H1 (cell line): ENCODE measurements at places on chromosomes 3 and 15. TPM values are rescaled to one million over a fixed set of nuclear protein-coding genes. Genes with fewer than 3 reads are reported as not detected.
A peak's percentile ranks its signal among the peaks of the same experiment; 100 is the strongest.

- no peaks in the 10 kb centered on the region for H3K4me1 ChIP-seq
- no peak overlapping the region for H3K4me3 ChIP-seq
- H3K27me3 ChIP-seq = no peaks in the 10 kb centered on the region
- H3K27ac ChIP-seq = no peak overlapping the region
- H3K36me3 ChIP-seq = no peaks in the 10 kb centered on the region; the same call in 1 of the 2 replicates
- DNase-seq = no peak
Measured at GRCh38 chr3:122392868-122393844, 9.2 kb downstream of the FAM162A start.

DNA sequence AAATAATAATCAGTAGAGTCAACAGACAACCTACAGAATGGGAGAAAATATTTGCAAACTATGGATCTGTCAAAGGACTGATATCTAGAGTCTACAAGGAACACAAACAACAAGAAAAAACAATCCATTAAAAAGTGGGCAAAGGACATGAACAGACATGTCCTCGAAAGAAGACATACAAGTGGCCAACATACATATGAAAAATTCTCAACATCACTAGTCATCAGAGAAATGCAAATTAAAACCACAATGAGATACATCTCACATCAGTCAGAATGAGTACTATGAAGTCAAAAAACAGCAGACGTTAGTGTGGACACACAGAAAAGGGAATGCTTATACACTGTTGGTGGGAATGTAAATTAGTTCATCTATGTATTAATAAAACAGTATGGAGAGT, 33.7 kb downstream of the SLC2A2 start:
- no peak overlapping the region for H3K27ac ChIP-seq
- H3K27me3 ChIP-seq = no peaks in the 10 kb centered on the region
- no peak overlapping the region for H3K4me3 ChIP-seq
- H3K4me1 ChIP-seq = no peaks in the 10 kb centered on the region

The SYNPR gene
- total RNA-seq = 0.54 and 0.99 TPM in 2 replicates

The C3orf52 gene
- 13.1 and 13.2 TPM in 2 replicates for total RNA-seq

GRCh38 chr3:177190756-177191681, 6.3 kb downstream of the TBL1XR1 start:
- no peaks in the 10 kb centered on the region for H3K27me3 ChIP-seq
- peaks cover 11% of the 10 kb centered on the region for H3K4me1 ChIP-seq
- H3K36me3 ChIP-seq = peaks cover 3% of the 10 kb centered on the region; the same call in 1 of the 2 replicates
- no peak overlapping the region for H3K27ac ChIP-seq
- no peak overlapping the region for H3K4me3 ChIP-seq

GRCh38 chr3:112561484-112561733, 353 bp downstream of the ATG3 start:
- H3K4me3 ChIP-seq = peak overlapping the region; percentile 97
- no peaks in the 10 kb centered on the region for H3K27me3 ChIP-seq
- H3K27ac ChIP-seq = peak overlapping the region; percentile 87; the same call in 1 of the 2 replicates
- DNase-seq = no peak
- H3K4me1 ChIP-seq = no peaks in the 10 kb centered on the region

DNA sequence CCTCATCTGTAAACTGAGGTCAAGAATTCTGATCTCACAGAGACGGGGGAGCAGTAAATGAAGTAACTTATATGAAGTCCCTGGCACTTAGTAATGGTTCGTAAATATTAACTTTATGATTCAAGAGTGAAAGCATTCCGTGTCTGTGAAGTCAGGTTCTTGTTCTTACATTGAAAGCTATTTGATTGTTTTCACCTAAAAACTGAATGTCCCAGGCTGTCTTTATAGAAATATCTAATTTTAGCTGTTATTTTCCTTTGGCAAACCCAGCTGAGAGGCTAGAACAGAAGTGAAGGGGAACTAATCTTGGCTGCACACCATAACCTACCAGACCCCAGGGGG, 84.5 kb downstream of the CHSY1 start:
- H3K36me3 ChIP-seq = no peaks in the 10 kb centered on the region
- DNase-seq = no peak
- no peaks in the 10 kb centered on the region for H3K4me1 ChIP-seq
- no peak overlapping the region for H3K27ac ChIP-seq

The RHCG gene
- total RNA-seq = 0.46 TPM in 1 of 2 replicates, not detected in the other

- H3K27me3 ChIP-seq = no peaks in the 10 kb centered on the region
- DNase-seq = no peak
- H3K4me3 ChIP-seq = no peak overlapping the region
- H3K36me3 ChIP-seq = no peaks in the 10 kb centered on the region
- peaks cover 16% of the 10 kb centered on the region; the same call in 1 of the 2 replicates for H3K4me1 ChIP-seq
Measured at GRCh38 chr3:43537225-43537624, 84.6 kb downstream of the ANO10 start.

GRCh38 chr3:66297900-66298299, 77.1 kb downstream of the SLC25A26 start:
- no peak for DNase-seq
- no peaks in the 10 kb centered on the region for H3K27me3 ChIP-seq
- H3K36me3 ChIP-seq = no peaks in the 10 kb centered on the region
- no peak overlapping the region for H3K27ac ChIP-seq

DNA sequence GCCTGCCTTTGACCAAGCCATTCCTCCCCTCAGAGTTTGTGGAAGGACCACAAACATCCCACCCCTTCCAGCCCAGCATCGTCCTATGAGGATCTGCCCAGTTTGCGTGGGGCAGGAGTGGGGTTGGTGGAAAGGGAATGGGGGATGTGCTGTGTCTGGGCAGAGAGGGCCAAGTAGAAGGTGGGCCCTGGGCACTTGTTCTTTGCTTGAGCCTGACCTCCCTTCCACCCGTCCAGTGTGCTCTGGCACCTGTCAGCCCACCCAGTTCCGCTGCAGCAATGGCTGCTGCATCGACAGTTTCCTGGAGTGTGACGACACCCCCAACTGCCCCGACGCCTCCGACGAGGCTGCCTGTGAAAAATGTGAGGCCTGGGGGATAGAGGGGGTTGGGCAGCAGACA, 10.3 kb downstream of the SPINT1 start:
- no peak overlapping the region for H3K27ac ChIP-seq
- H3K4me3 ChIP-seq = no peak overlapping the region
- DNase-seq = no peak
- H3K27me3 ChIP-seq = no peaks in the 10 kb centered on the region
- peaks cover 52% of the 10 kb centered on the region for H3K36me3 ChIP-seq
- H3K4me1 ChIP-seq = no peaks in the 10 kb centered on the region

DNA sequence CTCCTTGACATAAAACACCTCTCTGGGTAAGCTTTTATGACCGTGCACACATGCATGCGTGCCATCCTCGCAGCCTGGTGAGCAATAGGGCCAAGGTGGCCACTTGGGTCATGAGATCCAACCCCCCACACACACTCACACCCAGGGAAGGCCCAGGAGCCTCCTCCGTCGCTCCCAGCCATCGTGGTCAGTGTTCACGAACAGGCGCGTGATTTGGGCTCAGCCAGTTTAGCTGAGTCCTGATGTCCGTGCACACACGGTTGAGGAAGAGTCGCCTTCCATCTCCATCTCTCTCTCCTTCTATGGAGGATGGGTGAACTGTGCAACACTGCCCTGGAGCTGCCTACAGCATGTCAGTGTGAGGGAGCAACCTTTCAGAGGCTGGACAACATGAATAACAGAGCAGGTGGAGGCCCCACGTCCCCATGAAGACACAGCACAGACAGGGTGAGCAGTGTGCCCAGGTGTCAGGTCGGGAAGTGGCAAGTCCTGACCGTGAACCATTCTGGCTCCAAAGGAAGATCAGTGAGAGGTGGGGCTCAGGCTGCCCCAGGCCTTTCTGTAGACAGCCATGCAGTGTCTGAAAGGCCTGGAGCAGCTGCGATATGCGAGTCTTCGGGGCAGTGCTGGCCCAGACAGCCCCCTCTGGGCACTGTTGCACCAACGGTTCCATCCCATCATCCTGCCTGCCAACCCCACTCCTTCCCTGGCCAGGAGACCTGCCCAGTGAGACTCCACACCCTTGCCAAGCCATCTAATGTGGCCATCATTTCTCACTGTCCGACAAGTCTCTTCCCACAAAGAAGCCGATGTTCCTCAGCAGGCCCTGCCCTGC, 253.4 kb downstream of the OCA2 start:
- no peak overlapping the region for H3K4me3 ChIP-seq
- H3K27ac ChIP-seq = no peak overlapping the region
- no peak for DNase-seq

DNA sequence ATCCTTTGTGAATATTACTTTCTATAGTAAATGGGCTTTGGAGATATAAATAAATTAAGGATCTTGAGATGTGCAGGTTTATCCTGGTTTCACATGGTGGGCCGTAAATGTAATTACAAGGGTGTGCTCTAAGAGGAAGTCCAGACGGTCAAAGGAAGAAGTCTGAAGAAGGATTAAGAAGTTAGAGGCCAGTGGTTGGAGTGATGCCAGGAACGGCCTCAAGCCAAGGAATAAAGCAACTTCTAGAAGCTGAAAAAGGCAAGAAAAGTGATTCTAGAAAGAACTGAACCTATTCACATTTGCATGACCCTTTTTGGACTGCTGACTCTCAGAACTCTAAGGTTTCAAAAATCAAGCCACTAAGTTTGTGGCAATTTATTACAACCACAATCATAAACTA, 981.3 kb upstream of the ALCAM start:
- no peak overlapping the region for H3K4me3 ChIP-seq
- H3K27me3 ChIP-seq = no peaks in the 10 kb centered on the region
- no peak for DNase-seq
- no peak overlapping the region for H3K27ac ChIP-seq
- H3K36me3 ChIP-seq = no peaks in the 10 kb centered on the region

The SEMA3G gene
- total RNA-seq = 1.5 TPM in 2 replicates

- H3K27me3 ChIP-seq = no peaks in the 10 kb centered on the region
- no peak overlapping the region for H3K4me3 ChIP-seq
- no peak for DNase-seq
- H3K27ac ChIP-seq = no peak overlapping the region
Measured at GRCh38 chr3:172065967-172066762, 26.8 kb downstream of the FNDC3B start.

The ZCWPW2 gene
- total RNA-seq = 0.33 and 0.39 TPM in 2 replicates

DNA sequence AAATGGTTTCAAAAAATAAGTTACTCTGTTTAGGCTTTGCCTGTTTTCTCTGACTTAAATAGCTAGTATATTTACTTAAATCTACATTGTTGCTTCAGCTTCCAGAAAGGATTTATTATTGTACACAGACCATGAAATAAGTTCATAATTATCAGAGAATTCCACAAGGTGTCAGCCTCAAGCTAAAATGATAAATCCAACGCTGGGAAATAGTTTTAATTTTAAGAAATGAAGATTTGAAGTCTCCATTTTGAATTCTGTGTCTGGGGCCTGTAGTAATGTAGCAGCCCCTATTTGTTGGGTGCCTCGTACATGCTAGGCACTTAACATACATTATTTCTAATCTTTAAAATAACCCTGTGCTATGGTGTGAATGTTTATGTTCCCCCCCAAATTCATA, 92.6 kb upstream of the KCNMB2 start:
- H3K36me3 ChIP-seq = no peaks in the 10 kb centered on the region
- no peak overlapping the region for H3K27ac ChIP-seq
- no peak for DNase-seq

The SLC22A14 gene
- not detected in 2 replicates for total RNA-seq

DNA sequence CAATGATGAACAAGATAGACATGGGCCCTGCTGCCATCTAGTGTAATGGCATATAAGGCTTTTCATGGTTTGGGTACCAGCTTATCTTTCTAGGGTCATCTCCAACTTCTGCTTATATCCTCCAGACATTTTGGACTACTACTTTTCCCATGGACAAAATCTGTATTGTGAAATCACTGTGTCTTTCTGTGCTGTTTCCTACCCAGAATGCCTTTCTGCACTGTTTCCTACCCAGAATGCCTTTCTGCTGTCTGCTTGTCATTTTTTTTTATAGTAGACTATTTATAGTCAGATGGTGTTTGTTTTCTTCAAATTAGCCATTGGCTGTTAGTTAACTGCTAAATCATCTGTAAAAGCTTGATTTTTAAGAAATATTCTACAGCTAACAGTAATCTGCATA, 20.1 kb downstream of the VPS8 start:
- H3K27me3 ChIP-seq = no peaks in the 10 kb centered on the region
- no peaks in the 10 kb centered on the region for H3K36me3 ChIP-seq
- H3K4me1 ChIP-seq = no peaks in the 10 kb centered on the region

DNA sequence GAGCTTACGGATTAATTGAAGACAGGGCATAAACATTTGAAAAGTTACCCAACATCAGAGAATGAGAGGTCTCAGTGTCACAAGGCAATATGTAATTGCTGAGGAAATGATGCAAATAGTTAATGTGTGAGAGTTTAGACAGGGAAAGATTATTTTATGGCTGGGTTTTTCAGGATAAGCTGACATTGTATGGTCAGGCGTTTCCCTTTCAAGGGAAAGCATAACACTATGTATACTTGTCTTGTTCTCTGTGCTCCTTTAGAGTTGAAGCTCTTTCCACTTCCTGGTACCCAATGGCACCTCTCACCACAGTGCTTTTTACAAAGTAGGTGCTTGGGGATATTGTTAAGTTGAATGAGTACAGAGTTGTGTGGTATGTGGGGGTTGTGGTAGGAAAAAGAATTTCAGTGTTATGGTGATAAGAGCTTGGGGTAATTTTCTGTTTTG, 19.9 kb downstream of the IQGAP1 start:
- peaks cover 20% of the 10 kb centered on the region for H3K4me1 ChIP-seq
- no peak for DNase-seq
- H3K36me3 ChIP-seq = no peaks in the 10 kb centered on the region
- H3K4me3 ChIP-seq = no peak overlapping the region
- peak overlapping the region; percentile 32; the same call in 1 of the 2 replicates for H3K27ac ChIP-seq

DNA sequence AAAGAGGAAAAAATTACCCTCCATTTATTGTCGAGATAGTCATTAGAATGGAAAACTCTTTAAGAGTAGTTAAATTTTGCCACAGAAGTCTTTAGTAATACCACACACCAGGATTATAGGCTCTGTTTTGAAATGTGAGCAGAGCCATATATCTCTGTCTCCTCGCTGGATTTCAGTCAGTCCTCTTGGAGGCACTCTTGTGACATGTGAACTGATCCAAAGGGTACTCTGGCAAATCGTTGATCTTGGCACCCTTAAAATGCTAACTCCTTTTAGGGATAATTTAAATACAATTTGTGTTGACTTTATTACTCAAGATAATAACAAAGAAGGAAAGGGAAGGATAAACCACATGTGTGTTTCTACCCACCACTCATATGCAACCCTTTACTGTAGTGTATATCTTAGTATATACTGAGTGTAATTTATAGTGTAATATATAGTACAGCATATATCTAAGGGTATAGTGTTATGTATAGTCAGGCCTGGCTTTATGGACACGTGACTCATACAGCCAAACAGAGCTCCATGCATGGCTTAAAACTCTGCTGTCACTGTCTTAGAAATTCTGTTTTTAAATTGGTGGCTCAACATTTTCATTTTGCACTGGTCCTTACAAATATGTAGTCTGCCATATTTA, 12.3 kb upstream of the KPNA4 start:
- H3K36me3 ChIP-seq = no peaks in the 10 kb centered on the region
- no peaks in the 10 kb centered on the region for H3K27me3 ChIP-seq
- no peak overlapping the region for H3K4me3 ChIP-seq

The ADAMTS9 gene
- 0.36 and 0.41 TPM in 2 replicates for total RNA-seq

DNA sequence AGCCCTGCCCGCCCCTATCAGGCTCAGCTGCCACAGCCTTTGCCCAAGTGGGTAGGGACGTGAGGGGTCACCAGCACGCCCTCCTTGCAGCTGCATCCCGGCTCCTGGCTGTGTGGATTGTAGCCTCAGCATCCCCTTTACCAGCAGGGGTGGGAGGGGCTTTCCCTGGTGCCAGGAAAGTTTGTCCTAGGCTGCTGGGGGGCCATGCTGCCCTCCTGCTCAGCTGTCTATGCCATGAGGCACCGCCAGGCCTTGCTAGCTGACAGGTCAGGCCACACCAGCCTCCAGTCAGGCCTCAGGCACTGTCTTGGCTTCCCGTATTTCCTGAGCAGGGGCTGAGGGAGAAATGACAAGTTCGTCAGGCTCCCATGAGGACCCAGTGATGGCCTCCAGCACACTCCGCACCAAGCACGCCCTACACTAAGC, 32.3 kb downstream of the TKT start:
- no peak overlapping the region for H3K27ac ChIP-seq
- H3K27me3 ChIP-seq = no peaks in the 10 kb centered on the region
- H3K4me3 ChIP-seq = no peak overlapping the region
- peaks cover 2% of the 10 kb centered on the region; the same call in 1 of the 2 replicates for H3K4me1 ChIP-seq
- DNase-seq = no peak
- H3K36me3 ChIP-seq = peaks cover 37% of the 10 kb centered on the region
